T-helper 17 cell (primary cell): ENCODE measurements at places on chromosomes 2 and 18. TPM values are rescaled to one million over a fixed set of nuclear protein-coding genes. Genes with fewer than 3 reads are reported as not detected.

DNA sequence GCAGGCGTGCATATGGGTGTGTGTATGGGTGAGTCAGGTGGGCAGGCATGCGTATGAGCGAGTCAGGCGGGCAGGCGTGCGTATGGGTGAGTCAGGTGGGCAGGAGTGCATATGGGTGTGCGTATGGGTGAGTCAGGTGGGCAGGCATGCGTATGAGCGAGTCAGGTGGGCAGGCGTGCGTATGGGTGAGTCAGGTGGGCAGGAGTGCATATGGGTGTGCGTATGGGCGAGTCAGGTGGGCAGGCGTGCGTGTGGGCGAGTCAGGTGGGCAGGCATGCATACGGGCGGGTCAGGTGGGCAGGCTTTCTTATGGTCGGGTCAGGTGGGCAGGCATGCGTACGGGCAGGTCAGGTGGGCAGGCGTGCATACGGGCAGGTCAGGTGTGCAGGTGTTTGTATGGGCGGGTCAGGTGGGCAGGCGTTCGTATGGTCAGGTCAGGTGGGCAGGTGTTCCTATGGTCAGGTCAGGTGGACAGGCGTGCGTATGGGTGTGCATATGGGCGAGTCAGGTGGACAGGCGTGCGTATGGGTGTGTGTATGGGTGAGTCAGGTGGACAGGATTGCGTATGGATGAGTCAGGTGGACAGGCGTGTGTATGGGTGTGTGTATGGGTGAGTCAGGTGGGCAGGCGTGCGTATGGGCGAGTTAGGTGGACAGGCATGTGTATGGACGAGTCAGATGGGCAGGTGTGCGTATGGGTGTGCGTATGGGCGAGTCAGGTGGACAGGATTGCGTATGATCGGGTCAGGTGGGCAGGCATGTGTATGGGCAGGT is 28.7 kb upstream of the KLF11 start:
- no peak for DNase-seq

GRCh38 chr2:241865957-241866789 is 3.4 kb upstream of the RTP5 start:
- DNase-seq: no peak

DNA sequence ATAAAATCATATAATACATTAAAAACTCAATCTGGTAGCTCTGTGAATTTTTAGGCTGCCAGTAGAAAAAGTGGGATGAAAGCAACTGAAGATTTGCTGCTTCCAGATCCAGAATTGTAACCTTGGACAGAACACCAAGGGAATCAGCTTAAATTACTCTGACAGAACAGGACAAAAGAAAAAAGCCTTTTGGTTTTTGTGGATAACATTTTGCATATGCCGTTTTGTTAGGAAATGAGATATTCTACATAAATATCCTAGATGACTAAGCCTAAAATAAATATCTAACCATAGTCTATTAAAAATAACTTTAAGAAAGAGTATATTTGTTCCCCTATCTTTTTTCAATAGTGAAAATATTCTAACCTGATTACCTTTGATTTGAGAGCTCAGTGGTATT is 148.7 kb upstream of the DOCK10 start:
- DNase-seq: no peak

DNA sequence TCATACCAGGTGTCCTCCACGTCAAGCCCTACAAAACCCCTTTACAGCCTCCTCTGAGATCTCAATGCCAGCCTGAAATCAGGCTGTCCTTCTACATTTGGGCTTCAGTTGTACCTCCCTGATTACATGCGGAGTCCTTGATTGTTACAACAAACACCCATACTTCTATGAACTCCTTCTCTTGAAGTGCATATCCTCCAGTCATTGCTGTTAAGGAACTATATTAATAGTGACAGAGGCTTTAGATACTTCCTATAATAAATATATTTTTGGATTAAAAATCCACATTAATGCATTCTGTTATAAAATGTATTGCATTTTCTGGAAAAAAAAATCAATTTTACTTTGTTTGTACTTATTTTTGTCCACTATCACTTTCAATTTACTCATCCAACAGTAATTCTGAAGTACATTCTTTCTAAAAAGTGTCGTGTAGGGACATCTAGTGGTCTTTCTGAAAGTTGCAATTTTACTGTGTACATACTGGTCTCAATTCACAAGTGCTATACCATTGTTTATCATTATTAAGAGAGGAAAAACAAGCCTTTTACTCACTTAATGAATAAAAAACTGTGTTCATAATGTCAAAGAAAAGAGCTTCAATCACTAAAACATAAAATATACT is 316.4 kb downstream of the DSEL start:
- no peak for DNase-seq

GRCh38 chr2:31694444-31694843 is 113.7 kb upstream of the SRD5A2 start:
- DNase-seq: no peak

DNA sequence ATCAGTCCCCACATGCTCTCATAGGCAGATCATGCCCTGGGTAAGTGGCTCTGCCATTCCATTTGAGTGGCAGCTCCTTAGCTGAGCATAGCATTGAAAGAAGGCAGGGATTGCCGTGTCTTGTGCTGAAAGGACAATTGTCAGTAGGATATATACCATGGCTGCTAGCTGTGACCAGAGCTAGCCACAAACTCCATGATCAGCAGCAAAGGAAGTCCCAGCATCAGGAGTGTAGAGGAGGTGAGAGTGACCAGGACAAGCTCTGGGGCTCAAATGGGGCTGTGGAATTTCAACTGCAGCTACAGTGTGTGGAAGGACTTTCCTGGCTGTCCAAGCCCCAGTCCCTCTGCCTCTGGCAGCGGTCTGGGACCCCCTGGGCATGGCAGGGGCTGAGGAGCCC is 54.4 kb upstream of the LGALSL start:
- no peak for DNase-seq

GRCh38 chr2:186927185-186927866 is 78.4 kb upstream of the ZSWIM2 start:
- DNase-seq: no peak

- no peak for DNase-seq
These were observed 190.5 kb downstream of the DYSF start for GRCh38 chr2:71643674-71644357.

GRCh38 chr2:150526827-150527226 is 39.4 kb upstream of the RND3 start:
- no peak for DNase-seq

DNA sequence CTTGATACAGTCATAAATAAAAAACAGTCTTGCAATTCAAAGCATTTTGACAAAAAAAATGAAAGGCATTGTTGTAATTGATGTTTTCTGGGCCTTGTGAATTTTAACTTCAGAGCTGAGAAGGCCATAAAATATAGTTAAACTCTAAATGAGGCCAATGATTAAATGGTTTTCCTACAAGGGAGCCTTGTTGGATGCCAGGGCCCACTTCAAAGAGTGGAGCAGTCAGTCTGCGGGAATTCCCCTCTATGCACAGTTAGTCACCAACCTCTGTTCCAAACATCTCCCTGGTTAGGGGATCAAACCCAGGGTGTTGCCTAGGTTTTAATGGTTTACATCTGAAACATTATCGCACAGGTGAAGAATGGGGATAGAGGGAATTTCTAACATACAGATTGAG is 143.4 kb downstream of the NCKAP5 start:
- DNase-seq: no peak

DNA sequence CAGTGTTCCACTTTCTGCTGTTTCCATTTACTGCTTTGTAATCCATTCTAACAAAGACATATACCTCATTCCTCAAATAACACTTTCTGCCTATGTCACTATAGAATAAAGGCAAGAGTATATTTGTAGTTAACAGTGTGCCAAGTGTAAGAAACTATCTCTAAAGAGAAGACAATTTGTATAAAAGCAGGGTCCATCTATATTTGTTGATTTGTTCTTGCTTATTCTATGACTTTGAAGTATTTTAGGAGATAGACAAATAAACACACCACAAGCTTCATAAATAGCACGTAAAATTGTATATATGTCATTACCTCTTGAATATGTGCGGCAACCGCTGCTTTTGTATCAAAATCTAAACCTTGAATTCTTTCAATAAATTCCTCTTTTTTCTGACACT is 56.0 kb downstream of the CCDC88A start:
- DNase-seq: no peak

DNA sequence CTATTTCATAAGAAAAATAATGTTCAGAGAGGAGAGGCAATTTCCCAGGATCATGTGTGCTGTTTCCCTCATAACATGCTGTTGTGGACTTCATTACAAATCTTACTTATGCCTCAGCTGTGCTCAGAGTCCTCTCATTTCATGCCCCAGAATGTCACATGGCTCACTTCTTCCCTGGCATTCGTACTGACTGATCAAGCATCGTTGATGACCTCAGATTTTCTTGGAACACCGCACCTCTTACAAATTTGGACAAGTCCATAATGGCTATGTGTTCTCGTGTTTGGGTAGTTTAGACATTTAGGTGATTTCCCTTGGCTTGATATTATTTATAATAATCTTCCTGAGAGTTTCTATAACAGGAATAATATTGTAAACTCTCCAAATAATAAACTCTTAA is 32.9 kb downstream of the SERPINB7 start:
- no peak for DNase-seq

GRCh38 chr2:223102040-223102400 is 50.0 kb downstream of the KCNE4 start:
- DNase-seq: no peak

- DNase-seq: no peak
These were observed 48.7 kb downstream of the PKP4 start for GRCh38 chr2:158505448-158505934.

- DNase-seq: peak; percentile 86
These were observed 28.3 kb downstream of the WNT10A start for GRCh38 chr2:218908721-218909619.

DNA sequence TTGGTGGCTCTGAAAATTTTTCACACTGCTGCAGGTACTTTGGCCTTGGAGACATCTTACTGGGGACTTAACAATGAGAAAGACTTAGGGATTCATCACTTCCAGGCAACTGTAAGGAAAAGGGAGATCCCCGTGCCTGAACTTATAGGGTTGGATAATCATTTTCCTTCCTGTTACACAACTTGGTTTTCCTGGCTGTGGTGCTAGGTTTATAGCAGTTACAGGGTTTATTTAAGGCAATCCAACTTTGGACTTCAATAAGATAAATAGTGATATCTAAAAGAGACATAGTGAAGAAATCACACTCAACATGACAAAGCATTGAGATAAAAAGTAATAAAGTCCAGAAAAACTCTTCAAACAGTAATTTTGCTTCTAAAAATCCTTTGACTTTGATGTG is 70.2 kb upstream of the RAPH1 start:
- no peak for DNase-seq

DNA sequence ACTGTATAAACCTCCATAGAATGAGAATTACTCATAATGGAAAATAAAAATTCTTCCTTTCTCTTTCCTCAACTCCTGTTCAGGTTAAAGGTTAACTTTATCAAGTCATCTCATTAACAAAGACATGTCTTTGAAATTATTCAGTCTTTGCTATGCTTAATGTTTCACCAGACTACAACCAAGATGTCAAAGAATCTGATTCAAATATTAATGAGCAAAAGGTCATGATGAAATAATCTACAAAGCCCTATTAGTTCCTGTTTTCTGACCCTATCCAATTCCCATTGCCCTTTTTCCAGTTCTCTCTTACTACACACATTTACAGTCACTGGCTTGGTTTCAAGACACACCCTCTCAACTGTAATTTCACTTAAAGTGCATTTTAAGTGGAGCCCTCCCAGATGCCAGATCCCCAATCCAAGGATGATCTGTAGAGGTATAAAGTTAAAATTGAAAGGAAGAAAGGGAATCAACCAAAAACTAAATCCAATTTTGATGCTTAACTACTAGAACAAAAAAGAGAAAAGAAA is 246.9 kb upstream of the CYP26B1 start:
- no peak for DNase-seq

DNA sequence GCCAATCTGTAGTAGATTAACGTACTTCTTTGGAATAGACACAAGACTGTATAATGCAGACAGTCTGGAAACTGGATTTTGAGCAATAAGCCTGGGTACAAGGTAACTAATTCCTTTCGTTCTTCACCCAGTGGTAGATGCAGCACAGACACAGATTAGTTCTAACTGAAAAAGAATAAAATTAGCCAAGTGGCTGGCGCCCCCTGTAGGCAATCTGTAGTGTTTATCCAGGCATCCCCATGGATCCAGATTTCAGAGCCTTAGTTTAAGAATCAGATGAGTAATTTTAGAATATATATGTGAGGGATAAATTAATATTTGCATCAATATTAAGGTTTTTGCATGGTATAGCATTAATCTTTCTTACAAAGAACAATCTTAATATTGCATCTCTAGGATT is 563.9 kb downstream of the DCC start:
- no peak for DNase-seq

GRCh38 chr18:40902436-40902835 is 1052.6 kb upstream of the PIK3C3 start:
- no peak for DNase-seq

- no peak for DNase-seq
These were observed 333.7 kb upstream of the FIGN start for GRCh38 chr2:164069540-164069939.

GRCh38 chr2:107108556-107108955 is 222.6 kb upstream of the ST6GAL2 start:
- no peak for DNase-seq

- no peak for DNase-seq
These were observed 29.6 kb upstream of the ATL2 start for GRCh38 chr2:38406597-38407110.

DNA sequence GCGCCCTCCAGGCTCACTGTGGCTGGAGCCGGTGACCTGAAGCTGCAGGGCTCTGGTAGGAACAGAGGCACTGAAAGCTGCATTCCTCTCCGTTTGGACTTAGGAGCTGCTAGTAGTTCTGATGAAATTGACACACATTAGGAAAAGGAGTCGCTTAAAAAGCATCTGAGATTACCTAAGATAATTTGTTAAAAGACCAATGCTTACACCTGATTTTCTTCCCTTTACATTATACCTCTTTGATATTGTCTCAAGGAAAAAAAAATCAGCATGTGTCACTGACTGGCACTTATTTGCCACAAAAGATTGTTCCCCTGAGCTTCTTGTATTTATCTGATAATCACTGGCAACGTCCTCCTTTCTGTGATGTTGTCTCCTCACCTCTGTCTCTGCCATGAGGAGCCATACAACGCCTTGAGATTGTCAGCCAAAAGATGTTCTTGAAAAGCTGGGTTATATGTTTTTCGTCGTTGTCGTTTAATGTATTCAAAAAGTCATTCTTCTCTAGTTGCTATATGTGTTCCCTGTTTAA is 618 bp upstream of the CHN1 start:
- no peak for DNase-seq

DNA sequence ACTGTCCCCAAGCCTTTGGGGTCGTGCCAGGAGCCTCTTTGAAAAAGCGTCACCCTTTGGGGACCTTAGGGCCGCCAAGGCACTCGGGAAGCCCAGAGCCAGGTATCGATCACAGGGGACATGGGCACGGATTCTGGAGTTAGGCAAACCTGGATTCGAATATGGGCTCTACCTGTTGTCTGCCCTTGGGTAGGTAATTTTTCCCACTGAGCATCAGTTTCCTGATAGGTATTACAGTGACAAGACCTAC is 9.3 kb downstream of the TMEM198 start:
- no peak for DNase-seq

The APLF gene
- 5.3 TPM for total RNA-seq

The CD302 gene
- 1.5 TPM for total RNA-seq

The MAP2 gene
- total RNA-seq: 0.17 TPM

The KCNJ13 gene
- not detected for total RNA-seq

The DAW1 gene
- total RNA-seq: not detected

The AGXT gene
- total RNA-seq: not detected

The ZNF892 gene
- total RNA-seq: 2.0 TPM

The CIAO1 gene
- total RNA-seq: 60.0 TPM

The CRACDL gene
- 0.29 TPM for total RNA-seq

The SH3RF3 gene
- 0.27 TPM for total RNA-seq

The DSG1 gene
- not detected for total RNA-seq

The CXCR2 gene
- not detected for total RNA-seq

The GRHL1 gene
- total RNA-seq: 3.7 TPM
